ENCODE measurements at places on chromosomes 13 and 19. TPM values are rescaled to one million over a fixed set of nuclear protein-coding genes. Genes with fewer than 3 reads are reported as not detected.

DNA sequence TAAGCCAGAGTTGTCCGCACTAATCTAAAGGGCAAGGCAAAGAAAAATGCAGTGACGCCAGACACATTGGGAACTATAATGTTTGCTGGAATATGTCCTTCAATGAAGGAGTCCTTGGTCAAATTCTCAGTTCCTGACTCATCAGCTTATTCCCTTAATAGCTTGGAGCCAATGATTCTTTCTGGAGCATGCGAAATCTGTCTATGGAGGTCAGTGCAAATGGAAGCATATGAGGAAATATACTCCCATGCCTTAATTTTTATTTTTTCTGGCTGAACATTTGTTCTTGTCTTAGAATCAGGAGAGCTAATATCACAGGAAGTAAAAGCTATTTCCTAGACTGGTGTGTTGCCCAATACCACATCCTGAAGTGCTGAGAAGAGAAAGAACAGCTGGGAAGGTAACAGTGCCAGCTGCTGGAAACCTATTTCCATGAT lies 289.8 kb upstream of the SPRY2 start:
- DNase-seq: no peak

- no peak for DNase-seq
Observed at GRCh38 chr13:53775807-53776206, 747.2 kb downstream of the OLFM4 start.

DNA sequence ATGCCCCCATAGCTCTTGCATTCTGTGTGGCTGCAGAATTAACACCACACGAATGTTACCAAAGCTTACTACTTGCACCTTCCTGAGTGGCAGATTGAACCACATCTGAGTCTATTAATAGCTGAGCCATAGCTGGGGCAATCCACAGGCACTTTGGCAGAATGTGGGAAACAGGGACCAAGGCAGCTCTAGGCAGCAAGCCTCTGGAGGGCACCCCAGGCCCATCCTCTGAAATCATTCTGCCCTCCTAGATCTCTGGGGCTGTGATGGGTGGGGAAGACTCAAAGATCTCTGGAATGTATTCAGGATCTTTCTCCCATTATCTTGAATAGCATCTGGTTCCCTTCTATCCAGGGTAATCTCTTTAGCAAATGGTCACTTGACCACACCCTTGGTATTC lies 139.3 kb downstream of the TNFRSF19 start:
- DNase-seq: no peak

Gene ZNF575
- 3.0 TPM for polyA plus RNA-seq

GRCh38 chr13:30607908-30608307 lies 9.8 kb upstream of the USPL1 start:
- DNase-seq: no peak

- no peak for DNase-seq
Observed at GRCh38 chr13:80054806-80055205, 286.1 kb downstream of the SPRY2 start.

- no peak for DNase-seq
Observed at GRCh38 chr13:113432506-113433270, 20.6 kb downstream of the ADPRHL1 start.

- DNase-seq: no peak
Observed at GRCh38 chr19:21308773-21309172, 20.4 kb downstream of the ZNF708 start.

DNA sequence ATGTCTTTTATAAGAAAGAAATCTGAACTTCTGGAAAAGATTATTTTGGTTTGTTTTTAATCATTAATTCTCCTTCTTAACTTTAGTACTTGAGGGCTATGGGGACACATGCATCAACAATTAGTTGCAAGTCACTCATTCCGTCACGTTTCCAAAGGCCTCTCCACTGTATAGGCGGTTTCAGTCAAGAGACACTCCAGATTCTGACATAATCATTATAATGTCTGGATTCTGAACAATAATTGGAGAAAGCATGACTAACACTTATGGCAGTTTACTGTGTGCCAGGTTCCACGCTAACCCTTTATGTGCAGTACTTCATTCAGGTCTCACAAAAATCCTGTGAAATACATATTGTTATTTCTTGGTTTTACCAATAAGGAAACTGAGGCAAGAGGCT lies 71.9 kb downstream of the TNFRSF19 start:
- no peak for DNase-seq

GRCh38 chr13:100387416-100387815 lies 201.2 kb downstream of the GGACT start:
- DNase-seq: no peak

- DNase-seq: no peak
Observed at GRCh38 chr13:98445340-98446233, 131.3 kb downstream of the STK24 start.

DNA sequence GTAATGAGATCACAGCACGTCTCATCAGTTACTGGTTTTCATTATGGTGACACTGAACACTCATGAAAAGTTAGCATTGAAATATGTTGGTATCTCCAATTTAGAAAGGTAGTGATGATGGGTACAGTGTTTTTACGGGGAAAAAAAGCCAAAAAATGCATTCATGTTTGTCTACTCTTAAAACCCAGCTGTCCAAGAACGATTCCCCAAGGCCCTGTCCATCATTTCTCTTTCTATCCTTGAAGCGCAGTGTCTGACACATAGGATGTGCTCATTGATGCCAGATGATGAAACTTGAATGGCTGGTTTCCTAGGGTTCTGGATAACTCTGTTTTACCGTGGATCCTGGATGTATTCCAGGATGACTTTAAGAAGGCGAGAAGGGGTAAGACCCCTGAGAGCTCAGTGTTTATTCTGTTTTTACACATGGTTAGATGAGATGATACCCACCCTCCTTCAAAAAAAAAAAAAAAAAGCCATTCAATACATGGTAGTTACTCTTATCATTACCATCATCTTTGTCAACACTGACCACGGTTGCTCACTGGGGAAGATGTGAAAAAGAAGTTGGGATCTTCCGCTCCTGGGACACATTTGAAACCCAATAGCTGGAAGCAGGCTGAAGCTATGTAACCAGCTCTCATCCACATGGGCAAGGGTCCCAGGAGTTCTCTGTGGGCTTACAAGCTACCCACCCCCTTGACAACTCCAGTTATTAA lies 22.5 kb downstream of the SERP2 start:
- no peak for DNase-seq

Gene KIR2DL1
- polyA plus RNA-seq: 0.29 TPM

Gene C19orf18
- 3.0 TPM for polyA plus RNA-seq

DNA sequence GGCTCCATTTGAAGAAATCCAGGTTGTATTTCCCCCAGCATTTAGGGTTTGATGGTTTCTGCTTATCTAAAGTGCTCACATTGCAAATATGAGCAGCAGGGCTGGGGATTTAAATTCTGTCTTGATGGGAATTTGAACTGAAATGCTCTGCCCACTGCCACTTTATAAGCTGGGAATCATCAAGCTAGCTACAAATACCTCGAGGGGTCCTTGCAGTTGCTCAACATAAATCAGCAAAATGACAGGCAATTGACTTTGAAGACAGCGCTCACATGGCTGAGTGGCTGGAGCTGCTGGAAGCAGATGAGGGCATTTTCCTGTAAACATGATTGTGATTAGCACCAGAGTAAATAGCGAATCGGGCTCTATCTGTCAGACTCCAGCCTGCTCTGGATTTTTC lies 39.4 kb upstream of the MEDAG start:
- peak; percentile 52 for DNase-seq

Gene CYP4F3
- polyA plus RNA-seq: 1.3 TPM

Gene NAA16
- polyA plus RNA-seq: 24.0 TPM

DNA sequence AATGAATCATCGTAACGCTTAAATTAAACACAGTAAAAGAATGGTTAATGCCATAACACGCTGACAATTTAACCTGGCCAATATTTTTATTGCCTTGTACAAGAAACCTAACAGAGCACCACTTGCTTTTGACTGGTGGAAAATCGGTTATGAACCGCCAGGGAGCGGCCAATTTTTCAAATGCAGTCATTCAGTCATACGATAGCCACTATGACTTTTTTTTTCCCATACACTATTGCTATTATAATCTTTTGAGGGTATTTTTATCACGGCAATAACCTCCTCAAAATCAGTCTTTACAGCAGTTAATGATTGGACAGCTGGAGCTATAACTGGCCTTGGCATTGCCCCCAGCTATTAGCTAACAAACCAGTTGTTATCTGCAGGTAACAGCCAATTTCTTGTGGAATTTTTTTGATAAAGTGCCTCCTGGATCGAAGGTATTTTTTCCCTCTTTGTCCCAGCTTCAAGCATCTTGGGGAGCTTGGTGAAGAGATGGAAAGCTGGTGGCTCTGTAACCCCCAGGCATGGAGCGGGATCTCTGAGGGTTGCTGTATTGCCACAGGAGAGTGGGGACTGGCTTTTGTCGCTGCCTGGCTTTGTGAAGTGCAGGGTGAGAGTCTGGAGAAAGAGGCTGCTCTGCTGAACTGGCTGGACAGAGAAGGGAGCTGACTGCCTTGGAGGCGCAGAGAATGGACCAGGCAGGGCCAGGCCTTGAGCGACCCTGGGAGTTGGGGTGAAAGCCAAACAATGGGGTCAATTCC lies 198.4 kb upstream of the ZNF536 start:
- DNase-seq: no peak

All from renal pelvis (tissue), 12 donors.